Stimulated activated CD8-positive, alpha-beta memory T cell treated with anti-CD3 and anti-CD28 coated beads, Interleukin-7, amount 100 ng/mL, for 1 hour (primary cell): ENCODE measurements at places on chromosomes 2 and 18.

DNA sequence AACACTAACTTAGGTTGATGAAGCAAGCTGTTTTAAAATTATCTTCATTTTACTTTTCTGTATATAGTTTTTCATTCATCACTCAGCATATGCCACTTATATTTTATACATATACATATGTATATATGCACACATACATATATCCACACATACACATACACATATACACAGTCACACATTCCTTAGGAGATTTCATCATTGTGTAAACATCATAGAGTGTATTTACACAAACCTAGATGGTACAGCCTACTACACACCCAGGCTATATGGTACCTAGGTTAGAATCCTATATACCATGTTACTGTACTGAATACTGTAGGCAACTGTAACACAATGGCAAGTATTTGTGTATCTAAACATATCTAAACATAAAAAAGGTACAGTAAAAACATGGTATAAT is 295.5 kb upstream of the LYPD1 start:
- DNase-seq: no peak

- DNase-seq: no peak
Measured at GRCh38 chr2:199278099-199278498, 179.6 kb downstream of the SATB2 start.

GRCh38 chr2:106175086-106175850 is 18.8 kb downstream of the UXS1 start:
- DNase-seq: no peak

DNA sequence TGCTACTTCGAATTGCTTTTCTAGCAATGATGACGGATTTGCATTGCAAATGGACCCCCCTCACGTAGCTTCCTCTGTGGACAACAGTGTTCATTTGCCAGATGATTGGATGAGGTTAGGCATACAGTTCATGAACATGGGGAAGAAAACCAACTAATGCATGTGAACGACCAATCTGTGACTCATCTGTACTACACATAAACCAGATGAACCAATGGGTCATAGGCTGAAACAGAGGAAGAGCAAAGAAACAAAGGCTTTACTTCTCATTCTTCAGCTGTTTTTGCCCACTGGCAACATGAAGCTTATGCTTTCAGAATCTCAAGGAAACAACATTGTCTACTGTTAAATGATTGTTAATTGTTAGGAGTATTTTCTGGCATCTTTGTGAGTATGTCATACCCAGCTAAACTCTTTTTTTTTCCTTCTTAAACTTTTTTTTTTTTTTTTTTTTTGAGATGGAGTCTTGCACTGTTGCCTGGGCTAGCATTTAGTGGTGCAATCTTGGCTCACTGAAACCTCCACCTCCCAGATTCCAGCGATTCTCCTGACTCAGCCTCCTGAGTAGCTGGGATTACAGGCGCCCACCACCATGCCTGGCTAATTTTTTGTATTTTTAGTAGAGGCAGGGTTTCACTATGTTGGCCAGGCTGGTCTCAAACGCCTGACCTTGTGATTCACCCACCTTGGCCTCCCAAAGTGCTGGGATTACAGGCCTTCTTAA is 35.5 kb downstream of the EFEMP1 start:
- DNase-seq: no peak

GRCh38 chr18:3816610-3817363 is 366.8 kb downstream of the TGIF1 start:
- no peak for DNase-seq

DNA sequence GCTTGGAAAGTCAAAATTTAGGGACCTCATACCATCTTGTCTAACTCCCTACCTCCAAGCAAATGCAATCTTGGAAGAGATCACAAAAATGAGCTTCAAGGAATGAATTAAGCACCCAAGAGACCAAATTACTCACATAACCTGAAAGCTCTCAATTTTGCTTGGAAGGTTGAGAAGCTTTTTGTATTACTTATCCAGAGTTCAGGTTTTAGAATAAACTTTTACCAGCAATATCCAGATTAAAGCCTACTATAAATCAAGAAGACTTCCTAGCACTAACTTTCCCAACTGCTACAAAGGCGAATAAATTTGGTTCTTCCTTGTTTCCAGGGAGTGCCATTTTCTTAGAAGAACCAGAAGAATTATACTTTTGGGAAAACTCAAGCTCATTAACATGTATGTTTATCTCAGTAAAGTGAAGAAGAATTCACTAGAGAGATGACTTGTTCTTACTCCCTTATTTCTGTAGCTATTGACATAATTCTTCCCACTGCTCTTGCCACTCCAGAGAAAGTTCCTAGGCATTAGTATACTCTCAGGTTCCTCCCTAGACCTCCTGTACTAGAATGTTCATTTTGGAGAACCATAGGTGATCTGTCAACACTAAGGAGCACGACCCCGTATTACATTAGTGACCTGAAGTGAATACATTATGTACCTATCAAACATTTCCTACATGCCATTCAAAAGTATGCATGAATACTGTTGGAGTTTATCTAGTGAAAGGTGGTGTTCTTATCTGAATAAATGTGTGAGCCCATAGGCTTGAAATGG is 18.0 kb upstream of the STPG4 start:
- DNase-seq: no peak

DNA sequence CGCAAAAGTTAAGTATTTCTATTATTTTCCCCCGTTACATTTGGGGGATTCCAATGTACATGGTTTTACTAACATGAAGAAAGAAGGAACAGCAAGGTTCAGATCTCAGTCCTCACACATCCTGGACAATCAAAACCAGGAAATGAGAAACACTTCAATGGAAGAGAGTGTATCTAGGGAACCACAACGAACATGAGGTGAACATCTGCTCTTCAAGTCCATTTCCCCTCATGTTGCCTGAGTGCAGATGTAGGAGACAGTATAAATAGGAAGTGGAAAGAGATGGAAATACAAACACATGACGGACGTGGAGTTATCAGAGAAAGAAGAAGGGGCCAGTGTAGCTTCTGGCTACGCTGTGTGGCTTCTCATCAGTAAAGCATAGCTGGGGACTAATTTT is 52.6 kb downstream of the CHN1 start:
- DNase-seq: no peak

DNA sequence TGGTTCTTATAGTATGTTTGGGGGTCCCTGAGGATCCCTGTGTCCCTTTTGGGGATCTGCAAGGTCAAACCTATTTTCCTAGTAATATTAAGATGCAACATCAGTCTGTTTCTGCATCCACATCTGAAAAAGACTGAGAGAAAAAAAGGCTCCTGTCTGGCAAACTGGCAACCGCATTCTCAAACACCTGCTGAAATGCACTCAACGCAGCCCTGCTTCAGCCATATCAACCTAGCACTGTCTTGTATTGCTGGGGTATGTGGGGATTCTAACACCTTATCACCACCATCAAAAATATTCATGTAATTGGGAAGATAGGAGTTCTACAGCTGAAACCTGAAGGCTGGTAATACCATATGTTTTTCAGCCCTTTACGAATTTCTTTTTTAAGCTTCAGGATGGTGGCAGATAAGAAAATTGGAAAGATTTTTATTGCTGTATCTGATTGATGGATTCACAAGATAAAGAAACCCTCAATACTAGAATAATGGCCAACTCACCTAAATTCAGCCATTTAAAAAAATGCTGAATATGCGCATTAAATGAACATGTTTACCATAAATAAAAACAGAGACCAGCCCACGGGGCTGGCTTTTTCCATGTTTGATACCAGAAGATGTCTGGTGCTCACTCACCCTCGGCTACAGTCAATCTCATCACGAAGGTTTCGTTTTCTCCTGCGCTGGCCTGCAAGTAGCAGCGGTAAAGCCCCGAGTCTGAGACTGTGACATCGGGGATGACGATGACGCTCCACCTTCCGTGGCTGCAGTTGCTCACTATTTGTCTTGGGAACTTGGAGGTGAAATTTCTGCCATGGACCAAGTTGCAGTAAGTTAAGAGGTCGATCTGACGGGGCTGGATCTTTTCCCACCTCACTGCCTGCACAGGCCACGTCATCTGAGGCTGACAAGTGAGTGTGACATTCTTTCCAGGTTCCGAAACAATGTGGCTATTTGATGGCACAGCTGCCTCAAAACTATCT is 52.3 kb downstream of the CD226 start:
- DNase-seq: no peak

DNA sequence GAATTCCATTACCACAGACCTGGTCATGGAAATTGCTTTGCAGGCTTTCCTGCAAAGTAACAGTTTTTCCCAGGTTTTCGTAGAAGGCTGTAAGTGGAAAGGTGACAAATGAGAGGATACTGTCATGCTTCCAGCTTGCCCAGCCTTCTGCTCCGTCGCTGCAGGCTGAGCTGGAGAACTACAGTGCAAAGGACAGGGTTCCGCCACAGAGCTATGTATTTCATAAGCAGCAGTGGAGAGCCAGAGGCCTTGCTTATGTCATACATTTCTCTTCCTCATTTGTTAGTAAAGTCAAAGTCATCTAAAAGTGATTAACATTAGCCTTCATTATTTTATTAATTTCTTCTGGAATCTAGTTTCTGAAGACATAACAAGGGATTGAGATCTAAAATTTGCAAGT is 72.9 kb upstream of the RBM44 start:
- no peak for DNase-seq

DNA sequence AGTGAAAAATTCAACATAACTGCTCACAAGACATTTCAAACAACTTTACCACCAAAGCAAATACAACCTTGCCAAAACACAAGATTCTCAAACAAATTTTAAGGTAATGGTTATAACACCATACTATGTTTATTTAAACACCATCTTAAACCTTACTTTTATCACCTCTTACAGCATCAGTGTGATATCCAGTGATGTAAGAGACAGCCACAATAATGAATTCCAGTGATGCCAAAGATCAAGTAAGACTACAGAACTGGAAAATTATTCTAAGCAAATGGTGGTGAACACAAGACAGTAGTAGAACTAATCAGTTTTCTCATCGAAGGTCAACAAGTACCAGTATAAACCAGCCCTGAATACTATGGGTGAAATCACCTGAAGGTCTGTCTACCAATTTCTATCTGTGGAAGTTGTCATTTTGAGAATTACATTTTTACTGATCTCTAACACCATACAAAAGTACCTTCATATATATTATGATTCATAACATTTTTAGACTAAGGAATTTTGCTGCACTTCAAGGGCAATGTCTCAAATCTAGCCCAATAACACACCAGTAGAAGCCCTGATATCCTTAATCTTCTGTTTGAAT is 146.2 kb downstream of the RBMS1 start:
- no peak for DNase-seq

DNA sequence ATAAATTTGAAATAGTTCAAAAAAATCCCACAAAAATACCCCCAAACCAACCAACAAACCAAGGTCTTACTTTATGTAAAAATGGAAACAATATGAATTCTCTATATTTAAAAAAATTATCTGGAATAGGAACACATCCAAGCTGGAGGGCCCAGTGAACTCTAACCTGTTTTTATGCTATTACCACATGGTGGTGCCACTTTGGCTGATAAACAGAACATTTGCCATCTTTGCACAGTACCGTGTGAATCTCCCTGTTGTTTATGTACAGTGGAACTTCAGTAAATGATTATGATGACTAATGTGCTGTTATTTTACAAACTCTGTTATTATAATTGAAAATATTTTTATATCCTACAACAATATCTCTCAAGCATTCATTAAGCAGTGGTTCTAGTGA is 145.3 kb upstream of the SMAD7 start:
- no peak for DNase-seq

DNA sequence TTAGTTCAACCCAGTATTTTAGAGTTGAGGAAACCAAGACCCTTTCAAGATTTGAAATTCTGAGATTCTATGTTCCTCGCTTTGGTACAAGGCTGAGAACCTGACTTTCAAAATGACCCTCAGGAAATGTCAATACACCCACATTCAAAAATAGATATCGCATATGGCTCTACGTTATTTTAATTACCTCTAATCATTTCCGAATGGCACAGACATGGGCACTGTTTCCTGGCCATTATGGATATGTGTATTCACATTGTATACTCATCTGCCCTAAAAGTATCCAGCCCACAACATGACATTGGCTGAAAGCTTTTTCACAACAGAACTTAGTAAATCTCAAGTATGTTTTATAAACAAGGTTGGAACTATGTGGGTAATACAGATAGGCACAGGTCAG is 6.7 kb downstream of the KLF7 start:
- DNase-seq: no peak

DNA sequence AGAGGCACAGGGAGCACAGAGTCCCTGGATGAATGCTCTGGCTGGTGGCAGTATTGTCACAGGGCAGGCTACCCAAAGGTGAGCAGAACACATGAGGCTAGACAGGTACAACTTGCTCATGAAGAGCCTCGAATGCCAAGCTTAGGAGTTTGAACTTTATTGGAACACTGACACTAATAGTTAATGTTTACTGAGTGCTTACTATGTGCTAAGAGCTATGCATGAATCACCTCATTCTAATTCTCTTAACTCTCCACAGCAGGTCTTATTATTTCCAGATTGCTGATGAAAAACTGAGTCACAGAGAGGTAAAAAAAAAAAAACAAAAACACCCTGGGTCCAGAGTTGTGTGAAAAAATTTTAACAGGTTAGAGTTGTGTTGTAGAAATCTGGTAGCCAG is 6.1 kb upstream of the EMX1 start:
- no peak for DNase-seq

DNA sequence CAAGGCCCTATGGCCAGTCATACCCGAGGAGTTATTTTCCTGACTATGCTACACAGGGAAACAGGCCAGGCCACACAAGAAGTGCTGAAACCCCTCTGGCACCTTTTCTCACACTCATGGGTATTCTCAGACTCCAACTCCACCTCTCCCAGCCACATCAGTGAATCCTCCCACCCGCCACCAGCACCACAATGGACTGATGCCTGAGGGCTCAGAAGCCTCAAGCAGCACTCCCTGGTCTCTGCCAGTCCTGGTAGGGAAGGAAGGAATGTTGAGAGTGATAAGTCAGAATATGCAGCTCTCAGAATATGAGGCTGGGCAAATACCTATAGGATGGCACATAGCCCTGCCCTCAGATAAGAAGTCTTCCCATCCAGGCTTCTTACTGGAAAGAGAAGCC is 391.1 kb downstream of the ALK start:
- DNase-seq: no peak

GRCh38 chr2:222000326-222000725 is 298.5 kb downstream of the PAX3 start:
- DNase-seq: no peak

DNA sequence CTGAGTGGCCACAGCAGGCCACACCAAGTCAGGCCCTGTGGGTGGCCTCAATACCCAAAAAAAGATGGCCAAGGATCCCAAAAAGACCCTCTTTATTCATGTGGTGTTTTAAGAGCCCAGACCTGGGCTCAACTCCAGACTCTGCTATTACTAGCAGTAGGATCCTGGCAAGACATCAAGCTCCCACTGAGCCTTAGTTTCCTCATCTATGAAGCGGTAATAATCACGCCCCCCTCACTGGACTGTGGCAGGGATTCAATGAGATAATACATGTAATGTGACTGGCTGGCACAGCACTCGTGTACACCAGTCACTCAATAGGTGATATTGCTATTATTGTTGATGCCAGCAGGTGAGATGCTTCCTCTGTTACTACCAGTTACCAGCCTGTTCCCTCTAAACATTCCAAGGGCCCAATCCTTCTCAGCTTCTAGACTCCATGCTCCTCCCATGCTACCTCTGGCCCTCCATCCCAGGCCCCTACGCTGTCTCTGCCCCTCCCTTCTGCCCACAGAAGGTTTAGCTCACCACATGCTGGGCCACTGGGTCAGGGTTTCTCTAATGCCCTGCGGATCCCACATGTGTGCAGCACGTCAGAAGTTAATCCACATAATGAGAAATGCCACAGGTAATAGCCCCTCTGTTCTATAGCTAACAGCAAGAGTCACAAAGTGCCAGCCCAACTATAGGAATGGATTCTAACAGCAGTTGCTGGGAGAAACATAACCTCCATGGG is 51.2 kb downstream of the SLC4A5 start:
- DNase-seq: no peak
